Upper lobe of left lung (tissue), 6 donors: ENCODE measurements at places on chromosomes 5 and 9. TPM values are rescaled to one million over a fixed set of nuclear protein-coding genes. Genes with fewer than 3 reads are reported as not detected.
A peak's percentile ranks its signal among the peaks of the same experiment; 100 is the strongest.

- no peak for DNase-seq
- no peak overlapping the region for H3K27ac ChIP-seq
- H3K27me3 ChIP-seq, result no peaks in the 10 kb centered on the region
- no peak overlapping the region for H3K4me3 ChIP-seq
- no peaks in the 10 kb centered on the region for H3K4me1 ChIP-seq
These were observed 86.5 kb downstream of the ADGRV1 start for GRCh38 chr5:90645024-90645610.

- peaks cover 50% of the 10 kb centered on the region for H3K36me3 ChIP-seq
- H3K4me1 ChIP-seq, result no peaks in the 10 kb centered on the region
- no peaks in the 10 kb centered on the region for H3K27me3 ChIP-seq
- no peak overlapping the region for H3K4me3 ChIP-seq
- no peak overlapping the region for H3K27ac ChIP-seq
- DNase-seq, result no peak
These were observed 7.1 kb downstream of the KIF20A start for GRCh38 chr5:138186002-138186447.

- H3K36me3 ChIP-seq, result no peaks in the 10 kb centered on the region
- H3K4me1 ChIP-seq, result peaks cover 29% of the 10 kb centered on the region
- H3K27me3 ChIP-seq, result no peaks in the 10 kb centered on the region
- no peak for DNase-seq
- no peak overlapping the region for H3K4me3 ChIP-seq
- H3K27ac ChIP-seq, result no peak overlapping the region
These were observed 75.1 kb downstream of the MRPS27 start for GRCh38 chr5:72244862-72245371.

- H3K4me3 ChIP-seq, result no peak overlapping the region
- no peak overlapping the region for H3K27ac ChIP-seq
These were observed 13.4 kb upstream of the PRDM6 start for GRCh38 chr5:123075521-123076163.

- H3K4me3 ChIP-seq, result no peak overlapping the region
- no peak for DNase-seq
- H3K4me1 ChIP-seq, result peaks cover 6% of the 10 kb centered on the region
- H3K27ac ChIP-seq, result no peak overlapping the region
These were observed 94.8 kb downstream of the NR3C1 start for GRCh38 chr5:143308731-143309130.

DNA sequence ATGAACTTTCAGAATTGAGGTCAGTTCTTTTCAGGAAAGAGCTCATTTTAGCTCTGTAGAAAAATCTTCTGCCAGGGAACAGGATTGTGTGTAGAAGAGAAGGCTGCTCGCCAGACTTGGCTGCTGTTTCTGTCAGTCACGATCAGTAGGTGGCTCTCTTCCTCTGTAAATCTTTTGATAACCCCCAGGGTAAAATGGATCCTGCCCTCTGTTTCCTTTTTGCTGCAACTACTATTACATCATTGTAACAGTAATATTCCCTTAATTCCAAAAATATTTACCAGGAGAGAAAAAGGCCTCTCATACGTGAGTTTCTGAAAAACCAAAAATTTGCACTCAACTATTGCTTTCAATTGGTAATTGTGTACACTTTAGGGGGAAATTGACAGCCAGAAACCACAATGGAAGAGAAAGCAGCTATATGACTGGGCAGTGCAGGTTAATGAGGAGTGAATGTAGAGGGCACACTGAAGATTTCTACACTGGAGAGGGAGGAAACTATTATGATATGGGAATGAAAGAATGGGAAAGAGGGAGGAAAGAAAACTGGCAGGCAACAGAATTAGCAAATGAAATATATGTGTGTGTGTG lies 12.3 kb downstream of the IFNA21 start:
- no peak overlapping the region for H3K4me3 ChIP-seq
- DNase-seq, result no peak
- H3K36me3 ChIP-seq, result no peaks in the 10 kb centered on the region
- no peak overlapping the region for H3K27ac ChIP-seq
- no peaks in the 10 kb centered on the region for H3K27me3 ChIP-seq

GRCh38 chr9:91751922-91752321 lies 198.1 kb downstream of the ROR2 start:
- H3K4me1 ChIP-seq, result no peaks in the 10 kb centered on the region

DNA sequence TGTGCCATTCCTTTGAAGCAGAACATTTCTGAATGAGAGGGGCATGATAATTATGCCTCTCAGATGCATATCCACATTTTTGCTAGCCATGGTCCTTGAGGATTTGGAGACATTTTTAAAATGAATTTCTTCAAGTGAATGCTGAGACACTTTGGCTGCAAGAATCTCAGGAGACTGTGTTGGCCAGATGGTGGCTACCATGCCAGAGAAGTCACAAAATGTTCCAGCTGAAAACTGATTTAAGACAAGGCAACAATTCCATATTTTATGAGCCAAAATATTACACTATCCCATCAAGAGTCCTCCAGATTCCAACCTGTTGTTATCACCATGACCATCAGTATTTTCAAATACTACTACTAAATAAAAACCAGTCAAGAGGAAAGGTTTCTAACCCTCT lies 859.5 kb upstream of the DMAC1 start:
- H3K4me3 ChIP-seq, result no peak overlapping the region
- no peaks in the 10 kb centered on the region for H3K4me1 ChIP-seq
- H3K27me3 ChIP-seq, result no peaks in the 10 kb centered on the region
- no peak overlapping the region for H3K27ac ChIP-seq

GRCh38 chr9:113520109-113520642 lies 56.6 kb downstream of the RGS3 start:
- H3K27me3 ChIP-seq, result no peaks in the 10 kb centered on the region
- no peak overlapping the region for H3K4me3 ChIP-seq
- DNase-seq, result no peak
- no peak overlapping the region for H3K27ac ChIP-seq
- peaks cover 37% of the 10 kb centered on the region for H3K4me1 ChIP-seq
- peaks cover 7% of the 10 kb centered on the region for H3K36me3 ChIP-seq

DNA sequence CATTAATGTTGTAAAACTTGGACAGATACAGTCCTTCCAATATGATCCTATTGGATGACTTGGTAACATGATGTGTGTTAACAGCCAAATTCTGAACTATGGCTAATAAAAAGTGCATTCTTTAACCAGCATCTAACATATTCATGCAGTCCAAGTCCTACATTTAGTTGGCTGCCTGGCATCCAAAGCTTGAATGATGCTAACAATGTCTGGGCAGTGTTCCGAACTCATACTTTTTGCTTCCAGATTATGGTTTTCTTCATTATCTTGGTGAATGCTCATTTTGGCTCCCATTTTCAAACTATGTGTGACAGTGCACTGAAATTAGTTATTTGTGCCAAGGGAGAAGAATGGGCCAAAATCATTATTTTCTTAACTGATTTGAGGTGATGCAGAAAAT lies 2.8 kb downstream of the FAM174A start:
- no peaks in the 10 kb centered on the region for H3K27me3 ChIP-seq
- H3K4me3 ChIP-seq, result no peak overlapping the region
- peaks cover 21% of the 10 kb centered on the region for H3K4me1 ChIP-seq
- no peaks in the 10 kb centered on the region for H3K36me3 ChIP-seq
- H3K27ac ChIP-seq, result no peak overlapping the region

DNA sequence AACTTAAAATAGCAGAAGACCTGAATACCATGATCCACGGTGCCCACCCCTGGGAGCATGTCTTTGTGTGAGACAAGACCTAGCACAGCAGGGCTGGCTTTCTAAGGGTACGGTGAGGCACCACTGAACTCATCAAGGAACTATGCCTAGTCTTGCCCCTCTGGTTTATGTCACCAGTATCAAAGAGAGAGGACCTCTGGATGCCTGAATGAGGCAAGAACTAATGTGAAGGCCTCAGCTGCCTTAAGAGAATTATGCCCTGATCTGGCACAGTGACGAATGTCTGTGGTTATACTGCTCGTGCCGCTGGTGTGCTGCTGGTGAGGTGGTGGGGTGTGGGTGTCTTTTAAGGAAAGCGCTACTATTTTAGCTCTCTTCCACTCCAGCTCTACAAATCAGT lies 23.0 kb downstream of the NREP start:
- DNase-seq, result no peak
- H3K27me3 ChIP-seq, result no peaks in the 10 kb centered on the region
- no peak overlapping the region for H3K4me3 ChIP-seq
- peaks cover 8% of the 10 kb centered on the region for H3K4me1 ChIP-seq

- DNase-seq, result peak; percentile 34
- peaks cover 2% of the 10 kb centered on the region for H3K4me1 ChIP-seq
- H3K4me3 ChIP-seq, result no peak overlapping the region
- H3K36me3 ChIP-seq, result no peaks in the 10 kb centered on the region
- no peaks in the 10 kb centered on the region for H3K27me3 ChIP-seq
- H3K27ac ChIP-seq, result no peak overlapping the region
These were observed 151.9 kb downstream of the MACROH2A1 start for GRCh38 chr5:135246923-135247795.

DNA sequence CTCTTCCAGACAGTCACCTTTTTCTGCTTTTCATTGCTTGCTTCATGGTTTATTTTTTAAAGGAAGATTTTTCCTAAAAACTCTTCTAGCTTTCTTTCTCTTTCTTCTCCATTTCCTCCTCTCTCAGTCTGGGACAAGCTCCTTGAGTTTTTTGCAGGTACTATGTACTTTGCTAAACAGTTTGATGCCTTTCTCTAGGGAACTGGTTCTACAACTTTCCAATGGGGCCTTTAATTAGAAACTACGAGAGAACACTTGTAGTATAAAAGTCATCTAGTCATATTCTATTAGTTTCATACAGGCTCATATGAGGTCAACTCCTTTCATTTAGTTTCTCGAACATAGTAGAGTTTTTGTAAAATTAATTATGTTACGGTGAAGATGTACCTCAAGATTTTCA lies 189.6 kb downstream of the DOCK8 start:
- H3K4me3 ChIP-seq, result no peak overlapping the region
- peaks cover 21% of the 10 kb centered on the region for H3K36me3 ChIP-seq
- peaks cover 6% of the 10 kb centered on the region for H3K4me1 ChIP-seq
- DNase-seq, result no peak
- no peak overlapping the region for H3K27ac ChIP-seq

Gene LCP2
- 63.0 TPM for total RNA-seq

Gene BAAT
- total RNA-seq, result 3.3 TPM

Gene ENHO
- not detected for total RNA-seq

Gene UBE2R2
- total RNA-seq, result 29.3 TPM

Gene INSL4
- not detected for total RNA-seq
